ENCODE measurements at places on chromosomes 3 and 15.

DNA sequence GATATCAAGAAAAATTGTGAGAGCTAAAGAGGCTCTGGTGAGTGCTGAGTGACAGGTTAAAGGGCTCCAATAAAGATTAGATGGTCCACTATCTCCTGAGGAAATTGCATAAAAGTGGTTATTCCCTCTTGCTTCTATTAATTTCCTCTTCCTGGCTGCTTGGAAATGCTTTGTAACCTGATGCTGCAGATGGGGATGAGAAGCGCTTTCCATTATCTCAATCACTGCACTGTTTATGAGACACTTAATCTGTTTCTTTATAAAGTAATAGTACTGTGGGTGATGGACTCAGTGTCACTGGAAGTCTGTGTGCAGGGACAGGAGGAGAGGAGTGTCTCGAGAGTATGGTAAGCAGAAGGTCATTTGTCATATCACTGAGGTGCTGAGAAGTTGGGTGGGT is 305.3 kb downstream of the EPHB1 start:
- no peak for DNase-seq

DNA sequence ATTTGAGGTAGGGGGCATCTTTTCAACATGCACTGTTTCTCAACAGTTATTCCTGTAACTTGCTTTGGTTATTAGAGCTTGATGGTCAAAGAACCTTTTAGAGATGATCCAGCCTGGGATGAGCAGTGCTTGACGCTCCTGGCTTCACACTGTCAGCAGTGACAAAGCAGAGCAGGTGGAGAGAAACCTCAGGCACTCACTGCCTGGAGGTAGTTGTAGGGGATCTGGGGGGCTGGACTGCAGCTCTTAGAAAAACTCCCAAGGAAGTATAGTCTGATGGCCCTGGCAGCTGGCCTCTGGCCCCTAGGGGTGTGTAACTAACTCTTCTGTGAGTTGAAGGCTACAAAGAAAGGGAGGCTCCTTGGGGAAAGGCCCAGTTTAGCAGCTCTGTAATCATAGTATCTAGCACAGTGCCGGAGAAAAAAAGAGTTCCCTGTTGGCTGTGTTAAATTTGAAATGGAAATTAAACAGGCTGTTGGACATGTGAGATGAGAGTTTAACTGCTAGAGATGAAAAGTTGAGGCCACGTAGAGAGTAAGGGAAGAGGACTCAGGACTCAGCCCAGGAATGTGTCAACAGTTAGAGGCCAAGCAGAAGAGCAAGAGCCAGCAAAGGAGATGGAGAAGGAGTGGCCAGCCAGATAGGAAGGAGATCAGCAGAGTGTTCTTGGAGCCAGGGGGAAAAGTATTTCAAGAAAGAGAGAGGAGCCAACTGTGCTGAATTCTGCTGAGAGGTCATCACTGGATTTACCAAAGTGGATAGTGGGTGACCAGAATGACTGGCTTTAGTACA is 14.2 kb downstream of the OXNAD1 start:
- DNase-seq: no peak

GRCh38 chr15:73283366-73283962 is 85.3 kb downstream of the HCN4 start:
- DNase-seq: no peak

GRCh38 chr15:69797051-69797595 is 300.6 kb downstream of the TLE3 start:
- DNase-seq: no peak

GRCh38 chr3:67416703-67417102 is 237.7 kb downstream of the SUCLG2 start:
- no peak for DNase-seq

GRCh38 chr3:100957261-100957986 is 35.8 kb downstream of the ABI3BP start:
- DNase-seq: no peak

GRCh38 chr3:148309390-148310035 is 388.2 kb upstream of the AGTR1 start:
- DNase-seq: peak; percentile 20

DNA sequence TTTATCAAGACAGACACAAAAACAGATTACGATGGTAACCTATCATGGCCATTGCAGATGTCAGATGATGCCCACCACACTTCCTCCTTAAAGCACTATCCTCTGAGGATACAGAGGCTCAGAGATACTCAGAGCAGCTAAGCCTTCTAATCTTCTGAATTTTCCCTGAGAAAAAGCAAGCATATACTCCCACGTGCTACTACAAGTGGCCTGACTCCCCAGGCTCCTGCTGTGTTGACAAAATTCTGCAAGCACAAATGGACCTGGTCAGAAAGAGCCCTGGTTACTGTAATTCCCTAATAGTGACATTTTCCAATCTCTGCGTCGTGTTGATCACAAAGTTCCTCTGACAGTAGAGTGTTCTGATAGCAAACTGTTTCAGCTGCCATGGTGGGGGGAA is 207.1 kb downstream of the KCNMB2 start:
- DNase-seq: no peak

DNA sequence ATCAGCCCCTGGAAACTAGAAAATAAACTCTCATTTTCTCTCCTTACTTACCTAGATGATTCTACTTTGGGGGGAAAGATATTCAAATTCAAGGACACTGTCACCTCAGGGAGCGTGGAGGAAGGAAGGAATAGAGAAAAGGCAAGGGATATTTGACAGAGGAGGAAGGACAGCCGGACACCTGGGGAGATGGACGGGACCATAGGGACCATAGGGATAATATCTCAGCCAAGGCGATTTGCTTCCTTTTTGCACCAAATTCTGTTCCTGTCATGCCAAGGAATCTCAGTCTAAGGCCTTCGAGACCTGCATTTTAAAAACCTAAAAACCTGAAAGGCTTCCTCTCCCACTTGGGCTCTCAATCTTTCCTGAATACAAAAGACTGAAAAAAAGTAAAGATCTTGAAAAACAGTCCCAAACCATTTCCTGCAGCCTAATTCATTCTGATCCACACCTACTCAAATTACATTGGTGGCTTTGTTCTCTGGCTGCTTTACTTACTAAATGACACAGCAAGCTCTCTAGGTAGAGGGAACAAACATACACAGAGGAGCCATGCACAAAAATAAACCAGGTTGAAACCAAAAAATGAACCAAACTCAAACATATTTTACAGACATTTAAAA is 73.9 kb upstream of the SLC24A5 start:
- no peak for DNase-seq

DNA sequence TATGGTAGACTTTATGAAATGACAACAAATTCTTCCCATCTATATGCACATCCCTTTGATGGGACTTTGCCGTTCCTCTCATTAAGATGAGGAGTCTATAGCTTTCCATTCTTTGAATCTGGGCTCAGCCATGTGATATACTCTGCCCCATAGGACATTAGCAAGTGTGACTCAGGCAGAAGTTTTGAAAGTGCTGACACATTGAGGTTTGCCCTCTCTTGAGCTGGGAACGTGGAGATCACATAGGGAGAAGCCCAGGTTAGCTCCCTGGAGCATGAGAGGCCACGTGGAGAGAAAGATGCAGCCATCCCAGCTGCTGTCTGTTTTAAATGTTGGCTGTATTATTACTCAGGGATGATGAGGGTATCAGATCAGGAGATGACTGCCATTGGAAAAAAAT is 67.7 kb upstream of the OXTR start:
- no peak for DNase-seq

GRCh38 chr15:84910928-84911623 is 26.6 kb downstream of the SLC28A1 start:
- DNase-seq: no peak

DNA sequence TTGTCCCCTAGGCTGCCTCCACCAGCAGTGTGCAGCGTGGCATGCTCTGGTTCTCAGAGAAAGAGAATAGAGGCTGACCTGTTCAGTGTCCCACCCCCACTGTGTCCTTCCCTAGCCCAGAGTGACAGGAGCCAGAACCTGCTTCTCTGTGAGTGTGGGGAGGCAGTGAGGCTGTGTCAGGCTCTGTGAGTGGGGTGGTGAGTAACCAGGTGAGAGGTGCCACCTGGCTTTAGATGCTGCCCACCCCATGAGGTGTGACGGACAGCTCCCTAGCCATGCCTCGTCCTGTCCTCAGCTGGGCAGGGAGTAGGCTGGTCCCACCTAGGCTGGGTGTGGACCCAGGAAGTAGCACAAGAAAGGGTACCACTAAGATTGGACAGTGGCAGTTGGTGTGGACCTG is 6.3 kb downstream of the TEX264 start:
- DNase-seq: no peak

DNA sequence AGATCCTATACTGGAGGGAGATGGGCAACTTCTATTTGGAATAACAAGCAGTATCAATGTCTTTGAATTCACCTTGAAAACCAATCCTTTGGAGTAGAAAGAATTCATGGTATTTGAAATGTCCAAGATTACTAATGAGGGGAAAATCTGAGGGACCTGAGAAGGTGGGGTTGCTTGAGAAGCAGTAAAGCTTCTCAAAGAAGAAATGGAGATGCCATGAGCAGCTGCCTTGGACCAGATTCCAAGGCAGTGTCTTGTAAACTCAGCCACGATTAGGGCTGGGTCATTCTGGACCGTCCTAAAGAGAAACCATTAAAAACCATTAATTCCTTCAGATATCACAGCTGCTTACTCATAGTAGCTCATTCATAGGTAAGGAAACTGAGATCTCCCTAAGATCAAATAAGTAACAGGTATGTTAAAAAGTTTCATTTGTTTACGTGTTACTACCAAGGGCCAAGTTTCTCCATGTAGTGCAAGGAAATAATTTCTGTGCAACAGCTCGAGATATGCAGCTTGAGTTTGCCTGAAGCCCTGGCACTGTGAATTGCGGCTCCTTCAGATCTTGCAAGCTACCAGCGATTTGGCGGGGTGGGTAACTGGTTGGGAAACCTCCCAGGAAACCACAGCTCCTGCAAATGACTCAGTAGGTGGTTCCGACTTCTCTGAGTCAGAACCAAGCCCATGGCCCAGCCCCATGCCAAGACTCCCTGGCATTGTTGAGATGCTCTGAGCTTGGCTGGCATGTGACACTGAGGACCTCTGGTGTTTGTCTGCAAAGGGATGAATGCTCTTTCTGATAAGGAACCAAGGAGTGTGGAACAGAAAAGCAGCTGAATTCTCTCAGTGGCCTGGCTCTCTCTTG is 296.8 kb downstream of the RORA start:
- peak; percentile 93 for DNase-seq

DNA sequence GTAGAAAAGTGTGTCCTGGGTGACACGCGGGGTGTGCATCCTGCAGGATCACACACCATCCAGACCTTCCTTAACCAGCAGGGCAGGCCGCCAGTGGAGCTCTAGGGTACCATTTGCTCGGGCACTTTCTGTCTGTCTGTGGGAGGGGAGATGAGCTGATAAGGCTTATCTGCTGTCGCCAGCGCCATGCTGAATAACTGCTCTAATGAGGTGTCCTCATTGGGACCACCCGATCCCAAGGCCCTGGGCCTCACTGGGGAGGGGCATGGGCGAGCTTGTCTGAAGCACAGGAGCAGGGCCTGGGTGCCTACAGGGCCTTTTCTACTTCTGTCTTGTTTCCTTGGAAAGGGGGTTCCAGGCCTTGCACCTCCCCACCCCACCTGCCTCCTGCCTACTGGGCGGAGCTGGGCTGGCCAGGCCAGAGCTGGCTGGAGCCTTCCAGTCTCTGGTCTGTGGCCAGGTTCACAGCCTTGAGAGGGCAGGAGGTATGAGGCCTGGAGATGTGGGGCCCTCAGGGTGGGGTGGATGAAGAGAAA is 2.5 kb upstream of the GATA2 start:
- DNase-seq: no peak

- no peak for DNase-seq
Measured at GRCh38 chr15:84961114-84961452, 20.6 kb upstream of the PDE8A start.

DNA sequence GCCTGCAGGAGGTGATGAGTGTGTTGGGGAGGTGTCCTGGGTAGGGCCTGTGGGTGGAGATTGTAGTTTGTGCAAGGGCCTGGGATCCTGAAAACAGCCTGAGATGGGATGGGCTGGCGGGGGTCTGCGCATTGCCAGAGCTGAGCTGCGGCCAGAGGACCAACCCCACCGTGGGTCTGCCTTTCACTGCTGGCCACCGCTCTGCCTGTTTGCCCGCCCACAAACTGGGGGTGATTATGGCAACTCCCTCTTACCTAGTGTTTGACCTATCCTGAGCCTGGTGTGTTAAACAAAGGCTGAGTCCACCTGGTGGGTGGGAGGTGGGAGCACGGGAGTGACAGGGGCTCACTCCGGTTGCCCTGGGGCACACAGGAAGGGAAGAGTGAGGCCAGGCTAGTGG is 9.8 kb downstream of the ABTB1 start:
- no peak for DNase-seq

- no peak for DNase-seq
Measured at GRCh38 chr3:159923336-159923735, 65.3 kb upstream of the IL12A start.

- DNase-seq: no peak
Measured at GRCh38 chr3:25902586-25902985, 112.7 kb downstream of the OXSM start.

DNA sequence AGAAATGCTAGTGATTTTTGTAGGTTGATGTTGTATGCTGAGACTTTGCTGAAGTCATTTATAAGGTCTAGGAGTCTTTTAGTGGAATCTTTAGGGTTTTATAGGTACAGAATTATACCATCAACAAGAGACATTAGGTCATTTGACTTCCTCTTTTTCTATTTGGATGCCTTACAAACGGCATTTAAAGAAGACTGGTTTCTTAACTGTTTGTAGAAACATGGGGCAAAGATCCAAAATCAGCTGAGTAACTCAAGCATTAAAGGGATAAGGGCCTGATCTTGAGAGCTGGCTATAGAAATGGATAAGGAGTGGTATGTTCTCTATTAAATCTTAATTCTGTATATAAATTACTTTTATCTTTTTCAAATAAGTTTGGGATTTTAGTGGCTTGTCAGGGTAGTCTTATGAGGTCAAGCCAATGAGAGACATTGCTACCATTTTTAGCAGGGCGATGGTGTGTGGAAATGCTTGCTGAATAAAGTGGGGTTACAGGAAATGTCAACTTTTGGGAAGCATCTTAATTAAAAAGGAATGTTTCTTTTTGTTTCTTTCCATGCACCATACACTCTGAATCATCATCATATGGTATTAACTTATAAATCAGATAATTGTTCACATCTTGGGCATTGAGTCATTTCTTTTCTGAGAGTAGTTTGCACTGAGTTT is 197.7 kb upstream of the GBE1 start:
- DNase-seq: no peak

DNA sequence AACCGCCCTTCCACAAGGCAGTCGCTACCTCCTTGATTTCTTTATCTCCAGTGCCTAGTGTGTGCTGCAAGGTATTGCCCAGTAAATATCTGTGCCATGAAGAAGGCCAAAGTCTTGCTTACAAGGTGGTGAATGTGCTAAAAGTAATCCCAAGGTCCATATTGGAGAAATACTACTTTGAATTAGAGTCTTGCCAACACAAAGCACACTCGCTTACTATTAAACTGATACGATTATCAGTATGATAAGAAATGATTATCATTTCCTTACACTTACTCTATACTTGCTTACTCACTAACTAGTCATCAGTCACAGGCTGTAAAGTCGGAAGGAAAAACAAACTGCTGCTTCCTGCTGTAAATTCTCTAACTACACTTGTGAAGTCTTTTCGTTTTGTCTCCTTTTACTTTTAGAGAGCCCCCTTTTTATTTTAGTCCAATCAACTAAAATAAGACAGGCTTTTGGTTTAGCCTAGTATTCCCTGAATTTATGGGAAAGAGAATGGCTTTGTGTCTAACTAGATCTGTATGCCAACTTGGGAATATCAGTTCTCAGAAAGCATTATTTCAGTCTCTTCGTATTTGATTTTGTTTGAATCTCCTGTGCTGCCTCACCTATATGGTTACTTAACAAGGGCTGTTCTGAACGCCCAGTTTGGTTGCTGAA is 107.1 kb upstream of the TSC22D2 start:
- DNase-seq: no peak

- no peak for DNase-seq
Measured at GRCh38 chr3:170205302-170205701, 16.9 kb upstream of the PRKCI start.

- no peak for DNase-seq
Measured at GRCh38 chr3:172530101-172530561, 6.9 kb upstream of the TNFSF10 start.
